Bronchial epithelial cell (primary cell): ENCODE measurements at places on chromosomes 4 and X. TPM values are rescaled to one million over a fixed set of nuclear protein-coding genes. Genes with fewer than 3 reads are reported as not detected.
A peak's percentile ranks its signal among the peaks of the same experiment; 100 is the strongest.

Gene TCEAL1
- 10.5 and 11.3 TPM in 2 replicates for total RNA-seq

Gene ATP2B3
- not detected in 2 replicates for total RNA-seq

DNA sequence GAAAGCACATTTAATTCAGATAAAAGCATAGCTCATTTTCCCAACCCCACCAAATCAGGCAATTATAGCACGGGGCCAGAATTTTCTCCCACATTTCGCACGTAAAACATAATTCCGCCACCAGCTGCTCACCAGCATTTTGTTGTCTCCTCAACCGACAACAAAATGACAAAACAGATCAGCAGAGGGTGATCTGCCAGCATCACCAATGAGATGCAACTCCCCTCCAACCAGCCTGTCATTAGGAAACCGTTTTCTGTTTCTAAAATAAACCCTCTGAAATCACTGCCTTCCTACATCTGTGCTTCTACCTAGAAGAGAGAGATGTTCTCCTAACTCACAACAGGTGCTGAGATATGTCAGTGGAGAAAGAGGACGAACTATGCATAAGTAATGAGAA lies 654.8 kb upstream of the CPEB2 start:
- no peak for DNase-seq

DNA sequence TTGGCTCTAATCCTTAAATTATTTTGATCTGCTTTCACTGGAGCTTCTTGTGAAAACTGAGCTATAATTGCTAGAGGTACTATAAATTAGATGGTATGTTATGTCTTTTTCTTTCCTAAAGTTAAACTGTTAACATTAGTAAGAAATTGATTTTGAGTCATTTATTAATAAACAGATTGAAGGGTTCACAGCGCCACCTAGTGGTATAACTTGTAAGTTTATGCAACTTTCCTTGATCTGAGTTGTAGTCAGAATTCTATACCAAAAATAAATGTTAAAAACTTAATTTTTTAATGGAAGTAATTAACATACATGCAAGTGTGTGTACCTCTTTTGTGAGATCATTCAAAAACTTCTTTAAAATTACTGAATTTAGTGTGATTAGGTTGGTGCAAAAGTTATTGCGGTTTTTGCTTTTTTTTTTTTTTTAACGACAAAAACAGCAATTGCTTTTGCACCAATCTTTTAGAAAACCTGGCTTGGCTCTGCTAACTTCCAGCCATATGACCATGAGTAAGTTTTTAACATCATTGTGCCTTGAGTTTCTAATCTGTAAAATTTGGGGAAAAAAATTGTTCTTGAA lies 151.5 kb downstream of the CENPC start:
- peak; percentile 41 for DNase-seq

DNA sequence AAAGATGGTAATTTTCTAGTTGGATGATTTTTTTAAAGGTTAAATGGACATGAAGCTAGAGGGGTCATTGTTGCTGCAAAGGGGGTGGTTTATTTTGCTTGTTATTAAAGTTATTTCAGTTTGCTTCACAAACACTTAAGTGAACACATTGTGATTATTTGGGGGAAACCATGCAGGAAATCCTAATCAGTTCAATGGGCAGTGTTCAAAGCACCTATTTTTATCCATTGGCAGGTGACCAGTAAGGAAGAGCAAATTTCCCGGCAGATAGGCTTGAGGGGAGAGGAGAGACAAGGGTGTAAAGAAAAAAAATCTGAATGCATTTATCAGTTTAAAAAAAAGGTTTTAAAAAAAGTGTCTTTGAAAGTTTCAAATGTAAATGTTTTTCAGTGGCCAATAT lies 17.6 kb downstream of the GPR174 start:
- DNase-seq: no peak

Gene MAPK10
- total RNA-seq: 3.4 and 5.4 TPM in 2 replicates

Gene PLS3
- total RNA-seq: 204 and 241 TPM in 2 replicates
